ENCODE measurements at places on chromosomes 2 and 18.

DNA sequence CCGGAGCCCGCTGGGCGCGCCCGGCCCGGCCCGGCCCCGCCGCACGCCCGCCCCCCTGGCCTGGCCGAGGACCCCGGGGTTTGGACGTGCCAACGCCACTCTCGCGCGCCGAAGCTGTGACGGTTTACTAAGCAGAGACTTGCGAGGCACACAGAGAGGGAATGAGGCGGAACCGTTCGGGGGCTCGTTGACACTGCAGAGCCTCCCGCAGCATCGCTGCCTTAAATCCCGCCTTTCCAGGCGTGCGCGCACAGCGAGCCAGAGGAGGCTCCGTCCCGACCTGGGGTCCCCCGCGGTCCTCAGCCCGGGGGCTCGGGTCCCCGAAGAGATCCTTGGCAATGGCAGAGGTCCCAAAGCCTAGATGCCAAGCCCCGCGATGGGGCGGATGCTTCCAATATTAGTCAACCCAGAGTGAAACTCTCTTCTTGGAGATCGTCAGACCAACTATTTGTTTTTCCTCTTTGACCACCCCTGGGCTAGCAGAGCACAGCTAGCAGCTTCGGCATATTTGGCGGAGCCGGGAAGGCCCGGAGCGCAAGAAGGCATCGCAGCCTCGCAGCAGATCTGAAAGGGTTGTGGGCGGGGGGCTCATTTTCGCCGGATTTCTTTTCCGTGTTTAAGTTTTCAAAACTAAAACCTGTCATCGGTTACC is at the start of gene ZNF385B:
Gene ZNF385B, minus strand, starts transcription at position 197 of the 652 bp plus-strand sequence.
- peak; percentile 15 for DNase-seq

DNA sequence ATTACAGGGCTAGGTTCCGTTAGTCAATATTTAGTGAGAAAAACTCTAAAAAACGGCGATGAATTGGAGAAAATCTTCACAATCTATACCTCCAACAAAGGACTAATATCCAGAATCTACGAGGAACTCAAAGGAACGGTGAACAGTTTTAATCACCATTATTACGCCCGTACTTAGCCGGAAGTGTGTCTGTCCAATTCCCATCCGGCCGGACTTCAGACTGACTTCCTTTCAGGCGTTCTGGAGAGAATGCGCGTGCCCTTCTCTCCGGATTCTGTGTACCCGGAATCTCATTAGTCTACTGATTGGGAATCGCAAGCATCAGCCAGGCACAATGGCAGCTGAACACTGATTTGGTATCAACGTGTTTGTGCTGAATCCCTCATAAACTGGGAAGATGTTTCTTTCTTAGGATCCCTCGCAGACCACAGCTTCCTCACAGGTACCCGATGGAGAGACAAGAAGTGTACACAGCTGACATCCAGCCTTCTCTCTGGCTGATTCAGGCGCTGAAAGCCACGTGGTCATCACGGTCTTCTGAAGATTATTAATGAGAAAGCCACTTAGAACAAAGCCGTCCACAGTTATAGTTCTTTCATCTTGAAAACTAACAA is 239.9 kb downstream of the ZNF516 start:
- no peak for DNase-seq

- peak; percentile 61 for DNase-seq
Measured at GRCh38 chr18:21315741-21316197, 73.7 kb downstream of the GREB1L start.

DNA sequence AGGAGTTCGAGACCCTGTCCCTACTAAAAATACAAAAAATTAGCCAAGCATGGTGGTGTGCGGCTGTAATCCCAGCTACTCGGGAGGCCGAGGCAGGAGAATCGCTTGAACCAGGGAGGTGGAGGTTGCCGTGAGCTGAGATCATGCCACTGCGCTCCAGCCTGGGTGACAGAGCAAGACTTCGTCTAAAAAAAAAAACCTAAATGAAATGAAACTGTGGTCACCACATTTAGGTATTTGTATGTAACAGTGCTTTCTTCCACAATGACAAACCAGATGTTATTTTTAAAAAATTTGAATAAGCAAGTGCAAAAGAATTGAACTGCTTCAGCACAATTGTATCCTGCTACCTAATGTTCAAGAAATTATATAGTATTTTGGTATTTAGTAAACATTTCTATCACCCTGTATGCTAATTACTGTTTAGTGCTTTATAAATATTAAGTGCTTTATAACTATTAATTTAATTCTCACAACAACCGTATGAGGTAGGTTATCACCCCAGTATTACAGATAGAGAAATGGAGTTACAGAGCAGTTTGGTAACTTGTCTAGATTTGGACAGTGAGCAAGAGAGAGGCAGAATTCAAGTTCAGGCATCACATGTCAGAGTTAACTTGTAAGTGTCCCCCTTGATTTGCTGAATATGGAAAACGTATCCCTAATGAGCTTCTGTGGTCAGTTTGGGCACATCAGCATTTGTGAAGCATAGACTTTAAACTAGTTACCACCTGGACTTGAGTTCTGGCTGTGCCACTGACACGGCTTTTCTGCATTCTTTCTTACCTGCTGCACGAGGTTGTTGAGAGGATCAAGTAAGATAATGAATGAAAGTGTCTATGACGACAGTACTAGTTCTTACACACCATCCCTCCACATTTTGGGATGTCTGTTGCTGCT is 14.4 kb downstream of the PHLPP1 start:
- DNase-seq, result no peak

DNA sequence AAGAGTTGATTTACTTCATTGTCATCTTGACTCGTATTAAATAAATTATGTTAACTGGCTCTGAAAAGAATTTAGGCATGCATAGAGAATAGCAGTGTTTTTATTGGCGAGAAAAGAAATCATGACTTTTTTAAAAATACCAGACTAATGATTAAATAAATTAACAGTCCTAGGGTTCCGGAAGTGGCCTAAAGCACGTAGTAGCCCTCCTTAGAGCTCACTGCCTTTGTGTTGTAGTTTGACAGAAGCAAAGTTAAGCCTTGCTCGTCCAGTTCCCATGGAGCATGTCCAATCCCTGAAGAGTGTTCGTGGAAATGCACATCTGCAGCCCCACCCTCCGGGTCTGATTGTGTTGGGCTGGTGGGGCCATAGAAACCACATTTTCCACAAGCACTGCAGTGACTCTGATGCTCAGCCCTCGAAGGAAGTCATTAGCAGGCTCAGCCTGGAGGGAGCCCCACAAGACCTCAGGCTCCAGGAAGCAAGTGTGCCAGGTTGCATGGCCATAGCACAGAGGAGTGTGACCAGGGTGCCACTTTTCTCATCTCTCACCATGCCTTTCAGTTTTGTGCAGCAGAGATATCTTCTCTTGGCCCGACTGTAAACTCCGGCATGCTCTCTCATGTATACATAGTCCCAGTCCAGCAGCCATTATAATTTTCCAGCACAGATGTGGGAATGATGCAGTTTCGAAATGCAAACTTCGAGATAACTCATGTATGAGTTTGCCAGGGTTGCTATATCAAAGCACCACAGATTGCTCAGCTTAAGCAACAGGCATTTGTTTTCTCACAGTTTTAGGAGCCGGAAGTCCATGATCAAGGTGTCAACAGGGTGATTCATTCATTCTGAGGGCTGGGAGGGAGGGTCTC is 188.6 kb upstream of the SH3BP4 start:
- peak; percentile 91 for DNase-seq

- no peak for DNase-seq
Measured at GRCh38 chr2:83071352-83071751, 1387.7 kb downstream of the SUCLG1 start.

DNA sequence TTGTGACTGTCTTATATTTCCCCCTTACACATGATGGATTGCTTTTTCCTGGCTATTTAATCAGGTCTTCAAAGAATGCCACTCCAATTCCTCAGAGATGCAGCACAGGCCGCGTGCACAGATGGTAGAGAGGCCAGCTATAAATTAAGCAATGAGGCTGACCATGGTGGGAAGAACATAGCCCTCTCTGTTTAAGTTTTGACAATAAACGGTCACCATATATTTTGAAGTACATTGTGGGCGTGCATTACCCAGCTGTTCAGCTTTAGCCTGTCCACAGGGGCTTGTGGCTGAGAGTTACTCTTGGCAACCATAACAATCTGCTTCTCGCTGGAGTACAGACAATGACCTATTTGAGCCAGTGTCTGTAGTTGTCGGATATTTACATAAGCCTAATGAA is 730.8 kb downstream of the DCC start:
- no peak for DNase-seq

DNA sequence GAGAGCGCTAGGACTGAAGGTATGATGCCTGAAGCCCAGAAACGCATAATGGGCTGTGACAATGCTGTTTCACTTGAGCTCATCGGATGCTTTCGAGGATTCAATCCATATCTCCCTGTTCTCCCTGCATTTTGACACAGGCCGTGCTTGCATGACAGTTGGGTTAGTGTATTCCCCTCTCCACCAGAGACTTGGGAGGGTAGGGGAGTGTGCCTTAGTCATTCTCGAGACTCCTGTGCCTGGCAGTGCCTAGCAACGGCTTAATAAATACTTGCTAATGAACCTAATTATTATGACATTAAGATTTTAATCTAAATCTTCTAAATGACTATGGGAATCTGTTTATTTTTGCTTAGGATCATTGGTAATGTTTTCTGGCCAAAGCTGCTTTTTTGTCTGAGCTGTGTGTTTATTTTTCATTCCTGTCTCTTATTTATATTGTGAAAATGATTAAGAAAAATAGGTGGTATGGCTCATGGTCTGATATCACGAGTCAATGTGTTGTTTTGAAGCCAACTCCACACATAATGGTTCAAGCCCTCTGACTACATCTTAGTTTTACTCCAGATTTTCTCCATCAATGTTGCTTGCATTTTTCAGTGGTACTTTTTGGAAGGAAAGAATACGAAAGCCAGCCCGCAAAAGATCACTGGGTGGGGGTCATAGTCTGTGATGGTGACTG is 61.3 kb downstream of the NEDD4L start:
- no peak for DNase-seq

DNA sequence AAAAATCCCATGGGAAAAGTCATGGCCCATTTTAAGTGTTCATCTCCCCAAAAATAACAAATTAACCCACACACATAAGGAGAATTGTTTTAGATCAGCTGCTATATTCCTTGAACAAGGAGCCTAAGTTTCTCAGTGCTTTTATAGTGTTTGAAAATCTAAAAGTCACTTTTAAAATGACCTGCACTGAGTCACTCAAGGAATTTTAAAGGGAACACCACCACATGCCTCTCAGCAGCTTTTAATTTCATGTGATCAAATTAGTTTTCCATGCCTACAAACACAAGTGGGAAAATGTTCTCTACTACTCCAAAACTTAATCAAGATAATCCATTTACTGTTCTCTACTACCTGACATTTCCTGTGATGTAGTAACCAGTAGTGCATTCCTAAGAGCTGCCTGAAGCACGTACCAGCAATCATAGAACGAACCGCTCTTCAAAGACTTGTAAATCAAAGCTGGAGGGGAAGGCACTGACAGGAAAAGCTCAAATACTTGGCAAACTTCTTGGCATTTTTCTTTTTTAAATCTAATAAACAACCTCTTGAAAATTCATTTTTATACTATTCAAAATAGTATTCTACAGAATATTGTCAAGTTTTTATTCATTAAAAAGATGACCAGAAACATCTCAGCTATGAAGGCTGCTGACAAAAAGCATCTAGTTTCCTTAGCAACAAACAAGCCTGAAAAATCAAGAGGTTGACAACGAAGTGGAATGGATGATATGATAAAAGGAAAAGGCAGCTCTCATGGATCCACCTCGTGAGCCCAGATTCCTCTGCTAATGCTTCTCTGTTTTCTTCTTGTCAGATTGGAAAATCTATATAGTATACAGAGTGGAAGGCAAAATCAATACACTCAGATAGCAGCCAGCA is 37.2 kb downstream of the LRPPRC start:
- peak; percentile 3 for DNase-seq

DNA sequence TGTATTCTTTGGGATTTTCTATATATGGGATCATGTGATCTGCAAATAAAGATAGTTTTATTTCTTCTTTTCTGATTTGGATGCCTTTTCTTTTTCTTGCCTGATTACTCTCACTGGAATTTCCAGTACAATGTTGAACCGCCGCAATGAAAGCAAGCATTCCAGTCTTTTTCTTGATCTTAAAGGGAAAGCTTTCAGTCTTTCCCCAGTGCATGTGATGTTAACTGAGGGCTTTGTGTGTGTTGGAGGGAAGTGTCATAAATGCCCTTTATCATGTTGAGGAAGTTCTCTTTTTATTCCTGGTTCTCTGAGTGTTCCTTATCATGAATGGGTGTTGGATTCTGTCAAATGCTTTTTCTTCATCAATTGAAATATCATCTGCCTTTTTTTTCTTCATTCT is 16.9 kb upstream of the CYBRD1 start:
- DNase-seq, result no peak

- DNase-seq, result peak; percentile 44
Measured at GRCh38 chr18:47772374-47773248, 157.8 kb downstream of the SMAD2 start.

DNA sequence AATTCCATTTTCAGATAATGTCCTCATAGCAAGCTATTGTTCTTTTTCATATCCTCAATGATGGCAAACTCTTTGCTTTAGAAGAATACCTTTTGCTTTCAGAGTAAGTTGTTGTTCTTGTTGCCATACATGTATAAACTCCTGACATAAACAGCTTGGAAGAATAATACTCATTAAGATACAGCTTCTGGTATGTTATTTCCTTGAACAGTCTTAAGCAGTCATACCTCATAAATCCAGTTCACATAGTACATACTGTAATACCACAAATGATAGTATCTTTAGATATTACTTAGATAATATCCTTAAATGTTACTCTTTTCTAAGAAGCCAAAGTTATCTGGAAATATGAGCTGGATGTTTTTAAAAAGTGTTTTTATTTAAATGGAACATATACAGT is 23.2 kb downstream of the METTL8 start:
- DNase-seq, result no peak
